NCI-H1694 (cell line): ENCODE measurements at places on chromosomes 2 and 18.

GRCh38 chr18:57331718-57332117 lies 20.6 kb upstream of the ST8SIA3 start:
- no peak for DNase-seq

DNA sequence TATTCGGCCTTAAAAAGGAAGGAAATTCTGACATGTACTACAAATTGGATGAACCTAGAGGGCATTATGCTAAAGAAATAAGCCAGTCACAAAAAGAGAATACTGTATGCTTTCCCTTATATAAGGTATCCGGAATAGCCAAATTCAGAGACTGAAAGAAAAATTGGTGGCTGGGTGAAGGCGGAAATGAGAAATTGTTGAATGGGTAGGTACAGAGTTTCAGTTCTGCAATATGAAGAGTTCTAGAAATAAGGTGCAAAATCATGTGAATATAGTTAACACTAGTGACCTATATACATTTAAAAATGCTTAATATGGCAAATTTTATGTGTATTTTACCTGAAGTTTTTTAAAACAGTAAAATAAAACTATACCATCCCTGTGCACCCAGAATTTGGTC lies 43.1 kb downstream of the RMP24 start:
- DNase-seq: no peak

- no peak for DNase-seq
Measured at GRCh38 chr2:81675641-81676040, 1371.1 kb upstream of the LRRTM1 start.

GRCh38 chr2:114001937-114002336 lies 112.0 kb downstream of the ACTR3 start:
- DNase-seq: no peak

DNA sequence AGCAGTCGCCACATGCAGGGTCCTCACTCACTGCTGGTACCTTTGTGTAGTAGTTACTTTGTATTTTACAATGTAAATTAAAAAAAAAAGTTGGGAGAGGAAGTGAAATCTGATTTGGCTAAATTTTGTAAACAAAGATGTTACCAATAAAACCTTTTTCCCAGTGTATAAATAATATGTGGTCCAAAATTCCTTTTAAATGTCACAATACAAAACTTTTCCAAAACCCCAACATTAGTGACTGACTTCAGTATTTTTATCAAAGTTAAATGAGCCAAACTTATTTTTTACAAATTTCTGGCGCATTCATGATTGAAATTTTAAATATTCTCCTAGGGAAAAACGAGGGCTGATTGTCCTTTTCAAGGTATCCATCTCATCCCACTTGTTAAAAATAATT lies 239.9 kb downstream of the AGAP1 start:
- no peak for DNase-seq

DNA sequence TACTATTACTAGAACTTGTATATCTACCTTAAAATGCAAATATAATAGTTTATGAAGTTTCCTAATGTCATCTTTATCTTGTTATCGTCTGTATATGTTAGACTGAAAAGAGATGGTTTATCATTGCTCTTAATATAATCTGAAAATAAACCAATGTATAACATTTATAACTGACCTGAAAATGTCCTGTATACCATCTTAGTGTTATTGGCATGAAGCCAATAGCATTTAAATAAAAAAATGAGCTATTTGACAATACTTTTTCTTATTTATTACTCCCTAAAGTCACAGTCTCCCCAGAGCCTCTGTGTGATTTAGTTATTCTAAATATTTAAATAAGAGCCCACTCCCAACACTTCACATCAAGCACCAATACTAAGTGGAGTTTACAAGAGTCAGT lies 1.8 kb downstream of the VWC2L start:
- no peak for DNase-seq

- peak; percentile 87 for DNase-seq
Measured at GRCh38 chr2:206716623-206717022, 1.6 kb downstream of the DYTN start.

GRCh38 chr2:127027715-127028114 lies 79.2 kb downstream of the BIN1 start:
- DNase-seq: no peak

DNA sequence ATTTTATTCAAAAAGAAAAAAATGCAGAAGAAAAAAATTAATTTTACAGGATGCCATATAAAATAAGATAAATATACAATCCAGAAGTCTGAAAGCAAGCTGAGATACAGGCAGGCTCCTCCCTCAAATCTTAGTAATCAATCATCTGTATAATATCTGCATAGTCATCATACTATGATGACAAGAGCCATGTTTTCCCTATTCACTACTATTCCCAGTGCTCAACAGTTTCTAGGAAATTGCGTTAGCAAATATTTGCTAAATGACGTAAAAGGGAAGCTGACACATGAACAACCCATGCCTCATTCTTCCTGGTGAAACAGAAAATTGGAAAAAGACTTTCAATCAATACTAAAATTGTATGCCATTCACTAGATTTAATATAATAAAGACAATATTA lies 793.2 kb downstream of the SUCLG1 start:
- no peak for DNase-seq

GRCh38 chr2:19838616-19839015 lies 63.2 kb downstream of the TTC32 start:
- no peak for DNase-seq

GRCh38 chr2:120669121-120669952 lies 66.3 kb upstream of the GLI2 start:
- peak; percentile 35 for DNase-seq

DNA sequence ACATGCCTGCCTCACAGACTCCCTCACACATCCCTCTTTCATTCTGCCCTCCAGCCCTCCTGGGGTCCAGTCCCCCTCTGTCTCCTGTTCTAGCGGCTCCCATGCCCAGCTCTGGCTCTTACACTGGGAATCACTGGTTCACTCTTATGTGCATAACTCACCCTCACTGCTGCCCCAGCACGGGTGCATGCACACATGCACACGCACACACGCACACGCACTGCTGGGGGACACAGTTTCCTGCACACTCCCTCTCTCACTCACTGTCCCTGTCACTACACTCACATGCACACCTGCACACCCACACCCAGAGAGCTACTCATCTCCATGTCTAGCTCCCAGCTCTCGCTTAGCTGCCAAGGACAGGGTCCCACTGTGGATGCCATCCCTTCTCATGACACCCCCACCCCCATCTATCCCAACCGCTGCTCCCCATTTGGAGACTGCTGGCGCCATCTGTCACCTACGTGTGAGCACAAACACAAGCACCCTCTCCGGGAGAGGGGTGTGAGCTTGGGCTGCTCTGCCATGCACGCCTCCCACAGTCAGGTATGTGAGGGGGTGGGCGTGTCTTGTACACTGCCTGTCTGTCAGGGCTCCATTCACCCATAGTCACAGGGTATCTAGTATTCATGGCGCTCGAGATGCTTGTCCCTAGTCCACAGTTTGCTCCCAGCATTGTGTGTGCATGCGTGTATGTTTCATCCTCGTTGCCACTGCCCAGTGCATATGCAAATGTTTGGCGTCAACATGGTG lies 1.8 kb downstream of the ASIC4 start:
- peak; percentile 34 for DNase-seq

DNA sequence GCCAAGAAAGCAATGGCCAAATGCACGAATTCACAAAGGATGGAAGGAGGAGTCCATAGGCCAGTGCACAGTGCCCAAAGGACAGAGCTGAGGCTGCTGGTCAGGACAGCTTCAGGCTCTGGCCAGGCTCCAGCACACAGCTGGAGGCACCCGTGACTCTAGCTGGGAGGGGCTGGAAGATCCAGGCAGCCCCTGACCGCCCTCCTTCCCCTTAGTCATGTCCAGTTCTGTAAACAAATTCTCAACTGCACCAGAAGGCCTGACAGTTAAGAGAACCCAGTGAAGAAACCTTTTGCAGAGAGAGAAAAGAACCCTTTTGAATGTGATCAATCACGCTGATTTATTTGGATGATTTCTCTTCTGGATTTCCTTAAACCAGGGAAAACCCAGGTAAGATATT lies 7.7 kb upstream of the YWHAQ start:
- DNase-seq: no peak

DNA sequence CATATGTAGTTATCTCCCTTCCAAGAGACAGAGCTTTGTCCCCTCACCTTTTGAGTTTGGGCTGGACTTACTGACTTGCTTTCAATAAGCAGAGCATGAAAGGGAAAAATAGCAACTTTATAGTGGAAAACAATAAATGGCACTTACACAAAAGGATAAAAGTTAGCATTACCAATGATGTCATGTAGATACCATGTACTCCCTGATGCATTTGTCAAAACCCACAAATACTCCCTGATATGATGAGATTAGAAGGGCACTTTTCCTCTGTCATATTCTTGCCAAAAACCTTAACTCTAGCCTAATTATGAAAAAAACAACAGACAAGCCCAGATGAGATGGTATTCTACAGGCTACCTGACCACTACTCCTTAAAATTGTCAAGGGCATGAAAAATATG lies 16.0 kb downstream of the HIBCH start:
- DNase-seq: no peak

DNA sequence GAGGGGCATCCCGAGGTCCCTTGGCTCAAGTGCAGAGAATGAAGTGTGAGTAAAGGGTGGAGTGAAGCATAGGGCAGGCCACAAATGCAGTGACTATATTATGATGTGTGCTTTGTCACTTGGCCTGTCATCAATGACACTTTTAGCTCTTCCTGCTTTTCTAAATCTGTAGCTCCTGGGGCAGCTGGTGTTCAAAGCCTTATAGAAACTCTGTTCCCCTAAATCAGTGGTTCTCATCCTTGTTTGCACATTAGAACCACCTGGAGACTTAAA lies 135.6 kb upstream of the LGALSL start:
- DNase-seq: no peak

- DNase-seq: no peak
Measured at GRCh38 chr2:241495172-241496002, 13.0 kb downstream of the STK25 start.

DNA sequence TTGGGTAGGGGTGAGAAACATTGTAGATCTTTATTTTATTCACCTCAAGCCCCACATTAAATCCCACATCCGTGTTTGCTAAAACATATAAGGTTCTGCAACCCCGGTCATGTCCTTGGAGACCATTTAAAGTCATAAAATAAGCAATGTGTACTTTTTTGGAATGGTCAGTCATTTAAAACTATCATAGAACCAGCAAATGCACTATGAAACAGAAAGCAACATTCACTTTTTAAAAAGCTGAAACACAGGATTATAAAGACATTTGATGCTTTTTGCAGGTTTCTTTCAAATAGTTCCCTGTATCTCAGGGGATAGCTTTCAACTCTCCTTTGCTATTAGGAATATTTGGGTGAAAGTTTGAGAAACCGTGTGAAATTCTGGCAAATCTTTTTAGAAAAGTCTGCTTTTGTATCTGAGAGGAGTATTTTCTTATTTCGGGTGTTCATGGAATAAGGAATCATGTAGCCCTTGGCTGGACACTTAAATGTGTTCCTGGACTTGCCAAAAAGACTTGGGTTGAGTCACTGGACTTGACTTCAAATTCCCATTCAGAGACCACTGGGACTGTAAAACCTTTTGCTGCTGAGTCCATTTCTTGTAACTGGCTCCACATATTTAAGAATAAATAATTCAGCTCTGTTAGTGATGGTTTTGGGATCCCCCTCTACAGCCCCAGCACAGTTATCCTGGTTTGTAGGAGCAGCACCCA lies 5.9 kb upstream of the CETN1 start:
- no peak for DNase-seq

- DNase-seq: no peak
Measured at GRCh38 chr2:53969968-53970723, 647 bp downstream of the PSME4 start.

GRCh38 chr2:108448678-108449409 lies at the start of gene GCC2:
GCC2 (plus strand) TSS chr2:108449206; CDS start chr2:108449275, 69 bp downstream.
- DNase-seq: peak; percentile 79

DNA sequence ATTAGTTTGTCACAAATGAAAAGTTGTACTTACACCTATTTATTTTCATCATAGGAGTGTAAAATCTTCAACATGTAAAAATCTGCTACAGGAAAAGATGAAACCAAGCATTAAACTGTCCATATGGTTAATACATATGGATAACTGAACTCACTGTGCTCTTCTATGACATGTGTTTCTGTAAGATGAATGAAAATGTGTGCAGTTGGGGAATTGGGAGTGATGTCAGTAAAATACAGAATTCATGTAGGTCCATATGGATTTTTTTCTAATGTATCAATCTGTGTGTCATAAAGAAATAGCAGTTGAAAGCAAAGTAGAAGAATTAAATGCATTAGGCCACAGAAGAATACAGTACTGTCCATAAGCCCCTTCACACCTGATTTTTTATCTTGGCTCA lies 178.4 kb upstream of the COL3A1 start:
- no peak for DNase-seq

GRCh38 chr2:7919510-7919909 lies 762.3 kb upstream of the ID2 start:
- no peak for DNase-seq

DNA sequence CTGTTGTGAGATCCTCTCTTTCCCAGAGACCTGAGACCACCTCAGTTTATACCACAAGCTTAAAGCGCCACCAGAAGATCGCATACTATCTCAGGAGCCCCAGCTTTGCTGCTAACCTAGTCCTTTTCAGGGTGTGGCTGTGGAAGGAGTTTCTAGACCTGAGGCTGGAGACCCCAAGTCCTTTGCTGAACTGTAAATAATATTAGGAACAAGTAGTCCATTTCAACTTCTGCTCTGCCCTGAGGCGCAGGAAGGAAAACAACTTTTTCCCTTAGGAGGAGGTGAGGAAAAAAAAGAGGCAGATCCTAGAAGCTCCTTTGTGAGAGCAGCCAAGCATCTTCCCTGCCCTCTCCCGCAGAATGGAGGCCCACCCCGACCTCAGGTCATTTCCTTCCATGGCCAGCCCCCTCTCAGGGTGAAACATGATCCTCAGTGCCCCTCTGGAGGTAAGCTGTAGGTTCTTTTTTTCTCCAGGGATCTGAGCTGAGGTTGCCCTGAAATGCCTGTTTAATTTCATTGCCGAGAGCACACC lies 122.8 kb upstream of the LGALSL start:
- DNase-seq: no peak

GRCh38 chr2:134268265-134268664 lies 14.4 kb downstream of the MGAT5 start:
- DNase-seq: no peak

GRCh38 chr18:73352546-73352945 lies 484.8 kb upstream of the NETO1 start:
- DNase-seq: no peak
